ENCODE measurements at places on chromosomes 11 and 22. TPM values are rescaled to one million over a fixed set of nuclear protein-coding genes. Genes with fewer than 3 reads are reported as not detected.

DLG2 gene
- 9.2 TPM for polyA plus RNA-seq

CACNA1I gene
- polyA plus RNA-seq = 0.02 TPM

KRTAP5-7 gene
- not detected for polyA plus RNA-seq

SYCE3 gene
- not detected for polyA plus RNA-seq

IL10RA gene
- 14.1 TPM for polyA plus RNA-seq

FLRT1 gene
- 0.17 TPM for polyA plus RNA-seq

OR51B4 gene
- polyA plus RNA-seq = not detected

APOA5 gene
- not detected for polyA plus RNA-seq

CCDC134 gene
- polyA plus RNA-seq = 1.3 TPM

C11orf65 gene
- 0.77 TPM for polyA plus RNA-seq

OR4A16 gene
- not detected for polyA plus RNA-seq

RCE1 gene
- polyA plus RNA-seq = 14.6 TPM
